ENCODE measurements at places on chromosomes 3 and 15.

DNA sequence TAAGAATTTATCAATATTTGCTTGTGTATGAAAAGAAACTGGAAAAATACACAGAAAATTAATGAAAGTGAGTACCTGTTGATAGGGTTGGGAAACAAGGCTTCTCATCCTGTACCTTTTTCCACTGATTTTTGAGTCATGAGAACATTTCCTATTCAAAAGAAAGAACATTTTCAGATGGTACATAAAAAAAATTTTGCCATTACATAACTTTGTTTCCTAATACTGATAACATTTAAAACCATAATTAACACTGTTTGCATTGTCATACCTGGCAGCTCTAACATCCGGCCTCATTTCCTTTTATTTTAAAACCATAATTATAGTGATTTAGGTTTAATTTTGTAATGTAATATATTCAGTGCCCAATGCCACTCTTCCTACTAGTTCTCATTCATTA is 11.7 kb downstream of the NKTR start:
- no peak for DNase-seq

GRCh38 chr3:118817748-118818165 is 216.9 kb downstream of the IGSF11 start:
- peak; percentile 56 for DNase-seq

GRCh38 chr15:54816401-54816800 is 380.3 kb downstream of the RSL24D1 start:
- no peak for DNase-seq

- no peak for DNase-seq
Observed at GRCh38 chr3:46733026-46733800, 15.5 kb upstream of the PRSS50 start.

DNA sequence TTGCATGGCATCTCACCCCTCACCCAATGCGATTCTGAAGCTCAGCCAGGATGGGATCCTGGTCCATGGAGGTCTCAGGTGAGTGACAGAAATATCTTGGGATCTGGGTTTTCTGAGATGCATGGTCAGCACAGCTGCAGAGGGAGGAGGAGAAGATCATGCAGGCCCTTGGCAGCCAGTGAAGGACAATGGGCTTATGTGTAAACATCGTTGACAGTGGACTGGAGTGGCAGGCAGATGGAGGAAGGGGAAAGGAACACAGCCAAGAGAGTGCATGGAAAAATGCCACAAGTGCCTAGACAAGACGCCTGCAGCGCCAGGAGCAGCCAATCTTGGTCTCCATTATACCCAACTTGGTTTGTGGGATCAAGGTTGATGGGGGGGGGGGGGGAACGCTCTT is 347.9 kb downstream of the MCTP2 start:
- DNase-seq = no peak

DNA sequence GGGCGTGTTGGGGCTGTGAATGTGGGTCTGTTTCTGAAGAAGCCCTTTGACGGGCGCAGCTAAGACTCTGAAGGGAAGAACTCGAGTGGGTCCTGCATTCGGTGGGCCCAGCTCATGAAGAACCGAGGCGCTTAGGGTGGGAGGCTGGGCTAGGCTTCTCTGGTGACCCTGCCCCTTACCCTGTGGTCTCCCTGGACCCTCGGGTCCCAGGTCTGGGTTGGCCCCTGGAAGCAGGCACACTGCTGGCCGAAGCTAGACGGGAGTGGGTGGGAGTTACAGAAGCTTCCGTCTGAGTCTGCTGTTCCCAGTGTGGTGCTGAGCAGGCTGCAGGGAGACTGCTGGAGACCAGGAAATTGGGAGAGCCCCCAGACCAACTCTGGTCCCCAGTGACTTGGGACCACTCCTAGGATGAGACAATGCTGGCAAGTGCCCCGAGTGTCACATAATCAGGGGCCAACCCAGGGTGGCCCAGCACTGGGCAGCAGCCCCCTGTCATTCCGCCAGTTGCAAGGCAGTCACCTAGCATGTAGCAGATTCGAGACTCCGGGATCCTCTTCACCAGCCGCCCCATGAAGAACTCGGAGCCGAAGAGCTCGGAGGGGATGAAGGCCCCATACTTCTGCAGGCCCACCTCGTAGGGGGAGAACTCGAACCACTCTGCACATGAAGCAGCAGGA is 16.7 kb upstream of the EHD4 start:
- no peak for DNase-seq

- no peak for DNase-seq
Observed at GRCh38 chr15:40344631-40345120, 3.9 kb upstream of the CCDC9B start.

DNA sequence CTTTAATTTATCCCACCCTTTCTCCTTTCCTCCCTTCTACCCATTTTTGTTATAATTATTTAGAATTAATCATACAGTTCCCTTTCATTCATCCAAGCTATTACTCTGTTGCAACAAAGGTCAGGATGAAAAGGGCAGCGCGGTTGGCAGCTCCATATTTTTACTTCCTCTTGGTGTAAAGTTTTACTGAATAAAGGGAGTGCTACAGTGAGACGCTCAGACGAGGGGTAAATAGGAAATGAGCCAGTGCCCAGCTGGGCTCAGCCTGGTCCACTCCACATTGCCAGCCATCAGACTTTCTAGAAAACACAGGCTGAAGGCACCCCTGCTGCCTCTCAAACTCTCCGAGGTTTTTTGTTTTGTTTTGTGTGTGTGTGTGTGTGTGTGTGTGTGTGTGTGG is 21.9 kb upstream of the ZBTB38 start:
- DNase-seq = no peak

DNA sequence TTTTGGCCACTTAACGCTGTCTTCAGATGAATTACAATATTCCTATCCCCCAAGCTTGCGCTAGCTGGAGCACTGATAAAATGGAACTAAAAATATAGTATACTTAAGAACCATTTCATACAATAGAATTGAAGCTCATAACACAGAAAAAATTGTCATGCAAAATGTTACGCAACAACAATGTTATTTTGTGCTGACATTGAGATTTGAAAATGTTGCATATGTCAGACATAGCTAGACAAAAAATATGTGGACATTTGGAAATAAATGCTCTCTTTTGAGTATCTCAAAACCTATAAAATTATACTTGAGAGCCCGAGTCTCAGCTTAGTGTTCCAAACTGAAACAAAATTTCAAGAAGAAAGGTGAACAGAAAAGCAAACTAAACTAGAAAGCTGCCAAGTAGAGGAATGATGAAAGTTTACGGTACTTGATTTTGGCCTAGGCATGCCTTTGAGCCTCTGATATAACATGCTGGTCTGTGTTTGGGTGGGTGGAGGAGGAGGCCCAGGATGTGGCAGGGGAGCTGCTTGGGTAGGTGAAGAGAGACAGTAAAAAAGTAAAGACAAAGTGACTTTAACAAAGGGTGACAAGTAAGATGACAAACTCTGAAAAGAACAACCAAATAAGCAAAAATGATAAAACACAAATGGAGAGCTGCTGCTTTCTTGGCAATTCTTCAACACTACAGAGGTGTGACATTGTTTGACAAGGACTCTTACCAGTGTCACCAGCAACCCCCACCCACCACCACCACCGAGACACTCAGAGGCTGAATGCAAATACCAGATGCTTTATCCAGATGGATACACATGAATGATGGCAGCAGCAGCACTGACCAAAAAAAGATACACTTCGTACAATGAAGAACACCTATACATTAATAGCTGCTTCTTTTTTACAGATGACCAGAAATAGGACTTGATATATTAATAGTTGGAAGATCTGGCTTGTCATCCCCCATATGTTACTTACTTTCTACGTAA is 129.3 kb upstream of the FEZF2 start:
- no peak for DNase-seq

GRCh38 chr3:175155172-175155571 is 296.0 kb downstream of the NAALADL2 start:
- no peak for DNase-seq

GRCh38 chr3:33044676-33045075 is 52.3 kb downstream of the GLB1 start:
- no peak for DNase-seq

- DNase-seq = no peak
Observed at GRCh38 chr3:105367063-105367405, 325 bp downstream of the ALCAM start.

GRCh38 chr3:24389108-24390090 is 105.3 kb downstream of the THRB start:
- DNase-seq = no peak

DNA sequence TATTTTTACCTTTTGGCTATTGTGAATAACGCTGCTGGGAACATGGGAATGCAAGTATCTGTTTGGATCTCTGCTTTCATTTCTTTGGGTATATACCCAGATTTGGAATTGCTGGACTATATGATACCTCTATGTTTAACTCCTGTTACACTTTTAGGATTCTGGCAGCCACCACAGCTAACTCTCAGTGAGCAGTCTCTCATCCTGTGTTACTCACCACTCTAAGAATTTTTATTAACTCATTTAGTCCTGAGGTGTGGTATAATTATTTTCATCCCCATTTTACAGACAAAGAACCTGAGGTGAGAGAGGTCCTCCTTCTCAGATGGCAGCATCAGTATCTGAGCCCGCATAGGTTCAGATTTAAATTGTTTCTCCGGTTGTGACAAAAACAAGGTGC is 1.1 kb downstream of the SPATA12 start:
- DNase-seq = no peak

- no peak for DNase-seq
Observed at GRCh38 chr3:188349933-188350332, 196.0 kb downstream of the LPP start.

- DNase-seq = peak; percentile 6
Observed at GRCh38 chr3:109224333-109224732, 87.8 kb downstream of the C3orf85 start.

DNA sequence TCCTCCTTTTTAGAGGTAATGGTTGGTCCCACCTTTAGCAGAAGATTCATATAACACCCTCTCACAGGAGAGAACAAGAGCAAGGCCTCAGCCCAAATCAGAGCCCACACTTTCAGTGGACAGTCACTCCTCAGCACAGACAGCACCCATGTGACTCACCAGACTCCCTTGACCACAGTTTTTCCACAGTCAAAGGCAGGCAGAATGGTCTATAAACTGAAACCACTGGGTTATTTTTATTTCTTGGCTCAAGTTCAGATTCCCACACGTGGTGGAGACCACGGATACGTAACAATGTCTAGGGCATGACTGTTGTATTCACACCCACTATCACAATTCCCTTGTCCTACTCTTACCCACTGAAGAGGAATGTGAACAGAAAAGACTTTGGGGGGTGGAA is 237.8 kb upstream of the UBE2E1 start:
- peak; percentile 36 for DNase-seq

DNA sequence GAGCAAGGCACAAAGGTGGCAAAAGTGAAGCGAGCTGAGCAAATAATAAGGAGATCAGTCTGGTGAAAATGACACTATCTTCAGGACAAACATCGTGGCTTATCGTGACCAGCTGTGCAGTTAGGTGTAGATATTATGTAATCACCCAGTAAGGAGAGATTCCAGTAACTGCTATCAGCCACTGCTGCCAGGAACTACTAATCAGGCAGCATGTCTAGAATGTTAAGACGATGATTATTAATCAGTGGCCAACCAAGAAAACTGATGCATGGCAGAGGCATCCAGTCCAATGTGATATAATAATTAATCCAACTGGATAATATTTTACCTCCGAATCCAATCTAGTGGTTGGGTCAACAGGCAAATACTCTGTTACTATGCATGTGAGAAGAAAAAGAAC is 252.7 kb upstream of the ZPLD1 start:
- DNase-seq = no peak

DNA sequence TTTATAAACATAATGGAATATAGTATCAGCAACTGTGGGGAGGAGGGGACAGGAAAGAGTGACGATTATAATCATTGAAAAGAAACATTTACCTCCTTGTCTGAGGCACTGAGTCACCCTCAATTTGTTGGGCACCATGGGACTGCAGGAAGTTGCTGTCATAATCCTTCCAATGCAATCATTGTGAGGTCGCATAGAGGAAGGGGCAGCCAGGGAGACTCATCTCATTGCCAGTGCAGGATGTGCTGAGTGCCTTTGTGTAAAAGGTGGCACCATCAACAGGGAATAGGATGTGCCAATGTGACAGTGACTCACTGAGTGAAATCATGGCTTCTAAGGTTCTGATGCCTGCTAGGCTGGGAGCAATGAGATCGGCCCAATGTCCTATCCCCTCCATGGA is 300.4 kb upstream of the ADAMTS9 start:
- no peak for DNase-seq

DNA sequence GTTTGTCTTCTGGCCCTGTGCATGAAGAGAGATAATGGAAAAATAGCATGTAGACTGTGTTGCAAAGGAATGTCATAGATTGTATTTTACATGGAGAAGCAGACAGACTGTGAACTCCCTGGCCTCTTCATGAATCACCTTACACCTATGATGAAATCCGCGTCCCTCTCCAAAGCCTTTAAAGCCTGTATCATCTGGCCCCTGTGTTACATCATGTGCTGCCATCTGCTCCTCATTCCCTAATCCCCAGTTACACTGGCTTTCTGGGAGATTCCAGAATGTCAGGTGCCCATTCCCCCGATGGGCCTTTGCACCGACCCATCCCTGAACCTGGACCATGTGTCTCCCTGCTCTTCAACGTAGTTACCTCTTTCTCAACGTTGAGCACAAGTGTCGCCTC is 190.8 kb downstream of the ADAMTSL3 start:
- DNase-seq = no peak

DNA sequence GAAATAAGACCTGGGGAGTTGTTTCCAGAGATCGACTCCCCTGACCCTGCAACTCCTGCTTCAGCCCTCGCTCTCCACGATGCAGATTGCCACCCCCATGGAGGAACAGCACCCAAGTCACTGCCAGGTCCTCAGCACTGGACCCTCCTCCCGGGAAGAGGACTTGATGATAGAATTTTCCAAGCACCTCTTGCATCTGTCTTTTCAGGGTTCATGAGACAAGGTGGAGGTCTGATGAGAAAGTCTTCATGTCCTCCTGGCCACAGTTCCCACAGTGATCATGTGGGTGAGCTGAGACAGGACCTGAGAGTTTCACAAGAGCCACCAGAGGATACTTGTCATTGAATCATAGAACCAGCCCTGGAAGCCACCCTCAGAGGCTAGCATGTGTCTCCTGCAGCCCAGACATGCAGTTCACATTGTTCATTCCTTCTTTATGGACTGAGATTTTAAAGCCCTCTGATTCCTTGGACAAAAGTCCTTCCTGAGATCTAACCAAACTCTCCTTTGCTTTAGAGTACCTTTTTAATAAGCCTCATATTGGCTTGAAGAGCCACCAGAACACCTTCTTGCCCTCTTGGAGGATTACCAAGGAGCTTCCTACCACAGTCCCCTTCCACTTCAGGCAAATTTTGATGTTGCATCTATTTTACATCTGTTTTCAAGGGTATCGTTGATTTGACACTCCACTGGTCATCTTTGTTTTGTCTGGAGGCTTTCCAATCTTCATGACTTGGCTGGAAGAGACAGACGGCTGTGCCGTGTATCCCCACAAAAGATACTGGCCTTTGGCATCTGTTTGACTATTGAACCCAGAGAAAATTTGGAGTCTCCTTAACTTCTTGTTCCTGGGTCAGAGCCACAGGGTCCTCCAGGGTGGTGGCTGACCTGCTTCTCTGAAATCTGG is 224.8 kb upstream of the BHLHE40 start:
- no peak for DNase-seq

- DNase-seq = no peak
Observed at GRCh38 chr15:29263289-29263688, 6.3 kb downstream of the NSMCE3 start.

All from HCT116 (cell line).